ENCODE measurements at places on chromosomes 7 and 10.

- DNase-seq, result no peak
These were observed 23.6 kb downstream of the FAM3C start for GRCh38 chr7:121372376-121373010.

GRCh38 chr7:374706-375311 is 84.8 kb downstream of the FOXL3 start:
- DNase-seq, result no peak

- no peak for DNase-seq
These were observed 417.2 kb upstream of the C7orf33 start for GRCh38 chr7:148173369-148173768.

GRCh38 chr10:120460776-120461175 is 3.7 kb downstream of the PLPP4 start:
- DNase-seq, result no peak

DNA sequence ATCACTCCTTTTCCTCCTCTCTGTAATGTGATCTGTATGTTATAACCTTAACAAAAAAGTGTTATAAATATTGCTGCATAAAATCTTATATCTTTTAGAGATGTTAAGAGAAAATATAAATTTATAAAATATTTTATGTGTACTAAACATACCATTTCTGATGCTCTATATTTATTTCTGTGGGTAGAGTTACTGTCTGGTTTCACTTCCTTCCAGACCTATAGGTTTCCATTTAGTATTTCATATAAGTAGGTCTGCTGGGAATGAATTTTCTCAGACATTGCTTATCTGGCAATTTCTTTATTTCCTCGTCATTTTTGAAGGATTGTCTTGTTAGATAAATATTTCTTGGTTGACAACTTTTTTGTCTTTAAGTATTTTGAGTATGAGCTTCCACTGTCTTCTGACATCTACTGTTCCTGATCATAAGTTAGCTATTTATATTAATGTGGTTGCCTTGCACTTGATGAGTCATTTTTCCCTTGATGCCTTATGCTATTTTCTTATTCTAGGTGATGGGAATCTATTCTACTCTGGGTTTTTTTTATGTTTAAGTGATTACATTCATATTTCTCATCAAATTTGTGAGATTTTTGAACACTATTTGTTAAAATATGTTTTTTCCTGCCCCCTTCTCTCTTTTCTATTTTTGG is 11.2 kb upstream of the THSD7A start:
- DNase-seq, result no peak

DNA sequence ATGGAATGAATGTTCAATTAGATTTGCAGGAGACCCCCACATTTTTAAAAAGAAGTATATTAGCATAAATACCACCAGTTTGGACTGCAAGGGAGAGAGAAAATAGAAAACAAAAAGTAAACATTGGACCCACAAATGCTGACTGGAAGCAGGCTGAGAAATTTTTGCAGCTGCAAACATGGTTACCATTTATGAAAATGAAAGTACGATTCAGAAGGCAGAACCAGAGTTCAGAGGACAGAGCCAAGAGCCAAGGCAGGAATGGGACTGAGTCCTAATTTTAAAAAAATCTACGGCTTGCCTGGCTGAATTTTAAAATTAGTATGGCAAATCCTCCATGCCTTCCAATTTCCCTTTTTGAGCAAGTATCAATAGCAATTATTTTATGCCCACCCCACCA is 74.6 kb upstream of the NPS start:
- DNase-seq, result no peak

DNA sequence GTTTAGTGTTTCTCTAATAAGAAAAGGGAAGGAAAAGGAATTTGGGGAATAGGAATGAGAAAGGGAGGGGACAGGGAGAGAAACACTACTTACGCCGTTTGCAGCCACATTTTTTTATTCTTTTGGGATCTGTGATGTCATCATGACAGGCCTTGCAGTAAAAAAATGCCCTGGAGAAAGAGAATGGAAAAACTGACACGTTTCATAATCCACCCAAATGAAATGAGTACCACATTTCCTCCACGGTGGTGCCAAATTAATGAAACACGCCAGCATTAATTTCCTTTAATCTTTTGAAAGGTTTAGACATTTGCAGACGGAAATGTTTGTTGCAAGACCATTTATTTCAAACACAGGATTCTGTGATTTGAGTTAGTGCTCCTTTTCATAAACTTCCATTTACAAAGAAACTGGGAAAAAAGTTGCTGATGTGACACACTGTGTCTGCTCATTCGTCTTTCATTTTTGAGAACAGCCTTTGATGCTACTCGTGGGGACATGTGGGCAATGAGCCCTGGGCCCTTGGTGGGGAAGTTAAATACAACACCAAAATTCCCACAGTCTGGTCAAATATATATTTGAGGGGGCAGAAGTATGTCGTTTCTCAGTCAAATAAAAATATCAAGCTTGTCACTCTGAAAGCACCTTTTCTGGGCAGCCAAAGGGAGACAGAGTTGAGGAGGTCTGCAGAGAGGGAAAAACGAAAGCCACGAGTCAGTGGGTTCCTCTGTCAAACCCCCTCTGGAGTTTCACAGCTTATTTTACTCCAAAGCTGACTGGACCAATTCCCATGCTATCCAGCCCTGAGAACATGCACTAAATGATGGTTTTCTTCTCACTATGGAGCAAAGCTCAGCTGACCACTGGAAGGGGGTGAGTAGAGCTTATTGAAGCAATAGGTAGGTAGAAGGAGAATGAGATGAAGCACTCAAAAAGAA is 625.5 kb downstream of the KCNMA1 start:
- DNase-seq, result no peak

DNA sequence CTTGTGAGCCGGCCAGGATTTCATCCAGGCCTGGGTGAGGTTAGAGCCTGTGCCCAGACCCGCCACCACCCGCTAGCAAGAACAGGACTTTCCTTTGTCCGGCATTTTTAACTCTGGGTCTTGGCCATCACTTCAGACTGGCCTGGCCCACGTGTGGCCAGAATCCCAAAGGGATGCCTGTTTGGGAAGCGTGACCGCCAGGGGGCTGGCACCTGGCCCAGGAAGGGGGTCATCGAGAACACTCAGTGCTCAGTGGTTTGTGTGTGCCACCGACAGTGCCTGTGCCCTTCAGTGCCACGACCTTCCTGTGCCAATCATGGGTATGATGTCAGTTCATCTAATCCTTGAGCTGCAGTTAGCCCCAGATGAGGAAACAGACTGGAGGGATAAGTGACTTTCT is 85.0 kb downstream of the ZMIZ1 start:
- DNase-seq, result no peak

- no peak for DNase-seq
These were observed 8.8 kb upstream of the INTS1 start for GRCh38 chr7:1512781-1513656.

DNA sequence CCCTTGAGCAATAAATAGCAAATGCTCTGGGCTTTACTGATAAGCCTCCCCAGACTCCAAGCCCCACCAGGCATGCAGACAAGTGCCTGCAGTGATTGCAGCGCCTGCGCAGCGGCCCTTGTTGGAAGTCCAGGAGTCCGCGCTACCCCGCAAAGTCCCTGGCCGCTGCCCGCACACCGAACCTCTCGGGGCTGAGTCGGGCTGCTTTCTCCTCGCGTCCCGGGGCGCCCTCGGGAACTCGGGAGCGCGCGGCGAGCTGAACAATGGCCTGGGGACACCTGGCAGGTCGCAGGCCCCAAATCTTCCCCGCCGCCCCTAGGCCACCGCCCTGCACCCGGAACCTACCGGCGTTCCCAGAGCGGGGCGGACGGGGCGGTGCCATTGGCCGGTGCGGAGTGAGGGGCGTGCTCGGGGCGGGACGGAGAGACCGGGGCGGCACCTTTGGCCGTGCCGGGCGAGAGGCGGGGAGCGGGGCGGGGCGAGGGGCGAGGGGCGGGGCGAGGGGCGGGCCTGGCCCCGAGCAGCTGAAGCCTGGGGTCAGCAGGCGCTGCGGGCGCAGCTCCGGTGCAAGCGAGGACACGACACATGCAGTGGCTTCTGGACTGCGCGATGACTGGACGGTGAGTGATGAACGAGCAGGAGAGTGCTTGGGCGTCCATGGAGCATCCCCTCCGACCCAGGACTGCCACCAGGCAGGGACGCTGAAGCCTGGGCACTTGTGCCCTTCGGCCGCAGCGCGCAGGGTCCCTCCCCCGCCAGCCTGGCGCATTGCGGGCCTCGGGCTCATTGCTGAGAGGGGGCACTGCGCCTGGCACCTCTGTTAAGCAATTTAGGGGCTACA is at the start of gene RASSF4:
RASSF4 (plus strand) TSS at position 556 of the 841 bp plus-strand sequence. CDS start 10,401 bp downstream, outside the sequence.
- peak; percentile 95 for DNase-seq

GRCh38 chr7:150446288-150446938 is 4.0 kb upstream of the GIMAP8 start:
- no peak for DNase-seq

DNA sequence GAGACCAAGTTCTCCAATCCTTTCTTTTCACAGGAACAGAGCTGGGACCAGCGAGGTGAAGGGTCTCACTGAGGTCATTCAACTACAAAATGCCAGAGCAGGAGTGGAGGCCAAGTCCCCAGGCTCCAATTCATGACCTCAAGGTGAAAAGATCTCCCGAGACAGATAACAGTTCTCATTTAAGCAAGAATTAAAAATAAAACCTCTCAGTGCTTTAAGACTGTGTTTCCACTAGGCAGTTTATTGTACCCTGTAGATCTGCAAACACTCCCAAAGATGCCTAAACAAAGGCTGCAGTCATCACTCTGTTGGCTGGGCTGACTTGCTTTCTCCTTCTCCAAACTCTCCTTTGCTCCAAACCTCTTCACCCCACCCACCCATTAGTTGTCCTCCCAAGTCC is 74.8 kb upstream of the CXCL12 start:
- DNase-seq, result no peak

DNA sequence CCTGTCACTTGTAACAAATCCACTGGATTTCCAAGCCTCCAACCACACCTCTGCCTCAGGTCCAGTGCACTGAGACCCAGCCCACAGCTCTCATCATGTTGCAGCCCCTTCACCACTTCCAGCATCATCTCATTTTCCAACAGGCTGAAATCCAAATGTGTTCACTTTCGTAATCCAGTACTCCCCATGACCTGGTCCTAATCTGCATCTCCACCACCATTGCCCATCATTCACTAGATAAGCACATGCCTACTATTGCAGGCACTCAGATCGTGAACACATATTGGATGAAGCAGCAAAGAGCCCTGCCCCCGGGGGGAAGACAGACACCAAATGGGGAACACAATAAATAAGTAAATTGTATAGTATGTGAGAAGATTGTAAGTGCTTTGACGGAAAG is 76.1 kb upstream of the INSIG1 start:
- no peak for DNase-seq

- no peak for DNase-seq
These were observed 18.3 kb downstream of the FZD9 start for GRCh38 chr7:73451780-73452398.

DNA sequence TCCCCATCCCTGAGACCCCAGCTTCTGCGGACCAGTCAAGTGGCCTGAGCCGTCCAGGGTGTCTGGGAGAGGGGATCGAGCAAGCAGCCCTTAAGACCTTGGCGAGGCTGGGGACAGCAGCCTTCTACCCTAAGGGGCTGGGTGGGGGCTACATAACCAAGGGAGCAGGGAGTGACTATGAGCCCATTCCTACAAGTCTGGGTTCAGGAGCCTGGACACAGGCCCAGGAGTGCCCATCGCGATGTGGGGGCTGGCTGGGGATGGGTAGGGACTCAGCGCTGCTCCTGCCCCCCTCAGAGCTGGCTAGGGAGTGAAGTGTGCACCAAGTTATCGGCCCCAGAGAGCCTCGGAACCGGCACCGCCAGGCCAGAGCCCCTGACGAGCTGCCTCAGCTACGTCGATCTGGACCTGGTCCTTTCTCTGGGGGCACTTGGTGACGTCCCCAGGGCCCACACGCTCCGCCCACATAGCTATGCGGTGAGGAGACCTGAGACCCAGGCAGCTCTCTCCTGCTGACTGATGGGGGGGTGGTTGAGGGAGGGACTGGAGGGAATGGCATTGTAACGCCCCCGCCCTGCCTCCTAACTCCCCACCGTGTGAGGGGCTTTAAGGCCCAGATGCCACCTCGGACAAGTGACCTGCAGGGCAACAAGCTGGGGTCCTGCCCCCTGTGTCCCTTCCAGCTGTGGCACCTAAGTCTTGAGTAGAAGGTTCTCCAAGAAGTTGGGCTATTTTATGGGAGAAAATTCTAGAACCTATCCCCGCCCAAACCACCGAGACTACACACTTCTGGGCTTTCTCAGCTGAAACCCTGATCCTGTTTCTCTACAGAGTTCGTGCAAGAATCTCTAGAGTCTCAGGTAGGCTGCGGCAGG is 2.5 kb downstream of the SAP25 start:
- no peak for DNase-seq

Measured in WERI-Rb-1 (cell line).